ENCODE measurements at places on chromosomes 13 and 19.

DNA sequence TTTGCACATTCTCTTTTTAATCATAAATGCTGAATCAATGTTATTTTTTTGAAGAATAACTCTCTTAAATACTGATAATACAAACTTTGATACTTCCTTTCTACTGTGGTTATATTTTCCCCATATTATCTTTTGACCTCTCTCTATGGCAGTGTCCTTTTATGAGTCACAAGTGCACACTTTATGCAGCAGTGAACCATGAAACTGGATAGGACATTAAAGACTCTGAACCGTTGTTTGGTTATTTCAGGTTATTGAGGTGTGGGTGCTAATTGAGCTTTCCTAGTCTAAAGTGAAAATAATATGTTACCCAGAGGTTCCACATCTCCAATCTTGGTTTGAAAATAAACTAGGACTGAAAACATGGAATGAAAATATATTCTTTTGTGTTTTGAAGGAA, 71.4 kb downstream of the DGKH start:
- DNase-seq, result no peak

DNA sequence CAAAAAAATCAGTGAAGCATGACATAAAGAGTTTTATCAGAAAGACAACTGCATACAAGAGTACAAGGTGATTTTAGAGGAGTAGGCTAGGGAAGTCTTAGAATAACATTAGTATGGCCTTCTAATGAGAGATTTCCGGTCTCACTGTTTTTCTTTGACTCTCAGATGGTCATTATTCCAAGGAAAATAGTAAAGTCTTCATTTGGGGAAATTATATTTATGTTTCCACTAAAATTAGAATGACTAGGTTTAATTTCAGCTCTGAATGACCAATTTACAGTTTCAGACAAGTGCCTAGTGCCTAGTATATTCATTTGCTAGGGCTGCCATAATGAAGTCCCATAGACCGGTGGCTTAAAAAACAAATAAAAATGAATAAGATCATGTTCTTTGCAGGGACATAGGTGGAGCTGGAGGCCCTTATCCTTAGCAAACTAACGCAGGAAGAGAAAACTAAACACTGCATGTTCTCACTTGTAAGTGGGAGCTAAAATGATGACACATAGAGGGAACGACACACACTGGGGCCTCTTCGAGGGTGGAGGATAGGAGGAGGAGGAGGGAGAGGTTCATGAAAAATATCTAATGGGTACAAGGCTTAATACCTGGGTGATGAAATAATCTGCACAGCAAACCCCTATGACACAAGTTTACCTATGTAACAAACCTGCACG, 303.1 kb downstream of the PCDH9 start:
- DNase-seq, result no peak

DNA sequence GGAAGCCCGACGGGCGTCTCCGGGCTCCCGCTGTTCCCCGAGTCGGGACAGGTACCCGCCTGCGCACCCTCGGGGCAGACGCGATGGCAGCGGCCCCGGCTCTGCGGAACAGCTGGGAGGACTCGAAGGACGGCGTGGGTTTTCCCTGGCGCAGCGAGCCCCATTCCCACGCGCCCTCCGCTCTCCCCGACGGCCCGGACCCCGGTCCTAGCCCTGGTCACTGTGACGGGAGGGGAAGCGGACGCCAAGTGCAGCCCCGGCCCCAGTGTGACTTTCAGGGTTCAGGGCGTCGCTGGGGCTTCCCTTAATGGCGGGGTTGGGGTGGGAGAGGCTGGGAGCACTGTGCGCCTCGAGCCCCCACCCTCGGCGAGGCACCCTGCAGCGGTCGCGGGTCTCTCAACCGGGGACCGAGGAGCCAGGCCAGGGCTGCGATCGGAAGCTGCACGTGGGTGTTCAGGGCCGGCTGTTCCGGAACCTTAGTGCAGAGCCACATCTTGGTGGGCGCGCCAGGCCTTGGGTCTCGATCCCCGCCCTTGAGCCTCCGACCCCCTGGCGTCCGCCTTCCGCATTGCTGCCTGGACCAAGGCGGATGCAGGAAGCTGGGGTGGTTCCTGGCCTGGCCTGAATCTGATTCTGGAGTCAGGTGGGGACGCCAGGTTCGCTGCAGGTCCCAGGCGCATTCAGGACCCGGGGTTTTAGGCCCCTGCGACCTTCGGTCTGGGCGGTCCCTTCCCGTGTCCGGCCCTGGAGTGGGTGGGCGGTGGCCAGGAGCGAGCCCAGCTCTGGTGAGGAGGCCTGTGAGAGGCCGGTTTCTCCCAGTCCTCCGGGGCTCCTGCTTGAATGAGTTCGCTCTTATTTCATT, 3.5 kb downstream of the LGALS7B start:
- no peak for DNase-seq

- no peak for DNase-seq
Measured at GRCh38 chr13:58547419-58547818, 915.9 kb downstream of the PCDH17 start.

DNA sequence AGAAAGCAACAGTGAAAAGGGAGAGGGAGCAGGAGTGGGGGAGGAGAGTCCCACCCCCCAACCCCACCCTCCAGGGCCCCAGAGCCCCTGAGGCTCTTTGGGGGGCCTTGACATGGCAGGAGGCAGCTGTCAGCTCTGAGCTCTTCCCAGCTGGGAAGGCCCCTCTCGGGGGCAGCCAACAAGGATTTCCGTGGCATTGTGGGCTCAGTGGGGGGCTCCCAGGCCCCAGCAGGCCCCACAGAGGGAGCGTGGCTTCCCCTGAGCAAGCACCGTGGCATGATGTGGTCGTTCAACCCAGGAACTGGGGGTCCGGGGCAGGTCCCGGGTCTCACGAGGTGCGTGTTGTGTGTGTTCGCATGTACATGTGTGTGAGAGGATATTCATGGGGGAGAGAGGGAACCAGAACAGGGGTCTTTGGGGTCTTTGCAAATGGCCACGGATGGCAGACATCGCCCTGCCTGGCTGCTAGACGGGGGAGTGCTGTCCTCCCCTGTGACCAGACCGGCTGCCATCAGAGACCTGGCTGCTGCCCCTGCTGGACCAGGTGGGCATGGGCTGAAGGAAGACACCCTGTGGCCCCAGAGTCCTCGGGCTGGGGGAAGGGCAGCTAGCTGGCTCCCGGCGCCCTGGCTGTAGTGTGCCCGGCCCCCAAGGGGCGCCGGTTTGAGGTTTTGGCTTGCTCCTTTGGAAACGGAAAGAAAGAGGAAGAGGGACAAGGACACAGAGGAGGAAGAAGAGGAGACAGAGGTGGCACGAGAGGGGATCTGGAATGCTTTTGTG, 3.7 kb upstream of the AKAP8L start:
- DNase-seq, result no peak

- no peak for DNase-seq
Measured at GRCh38 chr13:46183018-46183946, 1.3 kb upstream of the LCP1 start.

DNA sequence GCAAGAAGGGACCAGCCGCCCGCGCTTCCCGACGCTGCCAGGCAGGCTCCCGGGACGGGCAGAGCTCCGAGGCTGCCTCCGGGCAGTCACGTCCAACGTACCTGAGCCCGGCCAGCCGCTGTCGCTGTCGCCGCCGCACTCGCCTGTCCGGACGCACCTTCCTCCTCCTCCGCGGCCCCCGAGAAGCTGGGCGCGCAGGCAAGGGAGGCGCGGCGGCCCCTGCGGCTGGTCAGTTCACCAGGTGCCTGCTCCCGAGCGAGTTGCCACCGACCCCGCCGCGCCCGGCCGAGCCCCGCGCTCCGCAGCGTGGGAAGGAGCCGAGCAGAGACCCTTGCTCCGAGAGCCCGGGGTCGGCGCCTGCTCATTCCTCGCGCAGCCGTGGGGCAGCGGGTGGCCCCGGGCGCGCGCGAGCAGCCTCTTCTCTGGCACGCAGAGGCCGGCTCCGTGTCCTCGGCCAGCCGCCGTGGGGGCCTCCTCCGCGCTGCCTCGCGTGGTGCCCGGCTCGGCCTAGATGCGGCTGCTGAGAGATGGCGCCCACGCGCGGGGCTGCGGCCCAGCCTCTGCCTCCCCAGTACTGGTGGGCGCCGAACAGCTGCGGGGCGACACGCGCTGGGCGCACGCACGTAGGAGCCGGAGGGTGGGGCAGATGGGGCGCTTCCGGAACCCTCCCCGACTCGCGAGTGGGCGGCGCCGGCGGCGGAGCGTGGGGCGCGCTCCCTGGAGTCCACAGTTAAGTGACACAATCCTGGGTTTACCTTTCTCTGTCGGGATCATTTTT, 419.4 kb downstream of the UQCRFS1 start:
- peak; percentile 9 for DNase-seq

- DNase-seq, result no peak
Measured at GRCh38 chr13:35210261-35210660, 266.2 kb downstream of the MAB21L1 start.

- no peak for DNase-seq
Measured at GRCh38 chr19:12766051-12766521, 9.3 kb downstream of the HOOK2 start.

- DNase-seq, result no peak
Measured at GRCh38 chr19:55454787-55455243, 6.6 kb downstream of the ISOC2 start.

DNA sequence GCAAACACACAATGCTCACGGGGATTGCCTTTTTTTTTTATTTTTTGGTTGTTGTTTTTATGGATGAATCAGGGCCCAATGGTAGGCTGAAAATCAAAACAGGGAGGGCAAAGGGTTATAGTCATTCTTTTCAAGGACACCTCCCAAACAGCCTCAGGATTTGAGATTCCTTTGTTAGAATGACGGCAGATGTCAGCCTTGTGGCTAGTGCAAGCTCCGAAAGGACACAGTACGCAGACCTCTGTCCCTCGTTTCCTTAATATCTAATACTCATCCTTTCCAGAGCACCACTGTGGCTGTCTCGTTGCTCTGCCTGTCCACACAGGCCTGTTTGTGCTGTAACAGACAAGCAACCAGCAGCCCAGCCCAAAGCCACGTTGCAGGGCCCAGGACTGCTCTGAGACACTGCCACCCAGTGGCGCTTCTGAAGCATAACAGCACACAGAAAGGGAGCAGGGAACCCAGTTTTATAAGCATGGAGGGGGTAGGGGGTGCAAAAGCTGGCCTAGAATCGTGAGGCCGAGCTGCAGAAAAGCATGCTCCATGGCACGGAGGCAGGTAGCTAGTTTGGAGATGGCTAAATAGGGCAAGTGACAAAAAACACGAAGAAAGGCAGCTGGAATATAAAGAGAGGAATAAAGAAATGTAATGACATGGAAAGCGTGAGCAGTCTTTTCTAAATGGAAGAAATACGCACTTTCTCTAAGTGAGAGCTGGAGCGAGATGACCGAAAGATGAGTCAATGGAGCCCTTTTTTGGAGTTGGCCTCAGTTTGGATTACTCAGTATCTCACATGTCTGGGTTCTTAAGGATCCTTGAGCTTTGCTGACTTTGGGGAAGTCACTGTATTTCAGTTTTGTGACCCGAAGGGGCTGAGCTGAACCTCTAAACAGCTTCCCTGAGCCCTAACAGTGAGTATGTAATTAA, 40.7 kb upstream of the MEDAG start:
- no peak for DNase-seq

DNA sequence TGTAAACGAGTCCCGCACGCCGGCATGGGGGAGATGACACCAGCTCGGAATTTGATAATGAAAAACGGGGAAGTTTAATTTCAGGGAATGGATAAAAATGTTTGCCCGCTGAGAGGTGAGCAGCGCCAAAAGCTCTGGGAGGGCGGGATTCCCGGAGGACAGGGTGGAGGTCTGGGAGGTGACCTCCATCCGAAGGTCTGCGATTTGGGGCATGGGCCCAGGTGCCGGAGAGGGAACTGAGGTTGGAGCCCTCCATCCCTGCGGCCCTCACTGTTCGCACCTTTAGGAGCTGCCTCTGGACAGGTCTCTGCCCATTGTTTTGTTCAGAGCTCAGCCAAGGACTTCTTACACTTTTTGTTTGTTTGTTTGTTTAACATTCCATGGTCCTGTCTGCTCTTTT, 129.8 kb downstream of the URI1 start:
- DNase-seq, result no peak

- peak; percentile 39 for DNase-seq
Measured at GRCh38 chr19:14505488-14506239, 9.7 kb upstream of the GIPC1 start.

DNA sequence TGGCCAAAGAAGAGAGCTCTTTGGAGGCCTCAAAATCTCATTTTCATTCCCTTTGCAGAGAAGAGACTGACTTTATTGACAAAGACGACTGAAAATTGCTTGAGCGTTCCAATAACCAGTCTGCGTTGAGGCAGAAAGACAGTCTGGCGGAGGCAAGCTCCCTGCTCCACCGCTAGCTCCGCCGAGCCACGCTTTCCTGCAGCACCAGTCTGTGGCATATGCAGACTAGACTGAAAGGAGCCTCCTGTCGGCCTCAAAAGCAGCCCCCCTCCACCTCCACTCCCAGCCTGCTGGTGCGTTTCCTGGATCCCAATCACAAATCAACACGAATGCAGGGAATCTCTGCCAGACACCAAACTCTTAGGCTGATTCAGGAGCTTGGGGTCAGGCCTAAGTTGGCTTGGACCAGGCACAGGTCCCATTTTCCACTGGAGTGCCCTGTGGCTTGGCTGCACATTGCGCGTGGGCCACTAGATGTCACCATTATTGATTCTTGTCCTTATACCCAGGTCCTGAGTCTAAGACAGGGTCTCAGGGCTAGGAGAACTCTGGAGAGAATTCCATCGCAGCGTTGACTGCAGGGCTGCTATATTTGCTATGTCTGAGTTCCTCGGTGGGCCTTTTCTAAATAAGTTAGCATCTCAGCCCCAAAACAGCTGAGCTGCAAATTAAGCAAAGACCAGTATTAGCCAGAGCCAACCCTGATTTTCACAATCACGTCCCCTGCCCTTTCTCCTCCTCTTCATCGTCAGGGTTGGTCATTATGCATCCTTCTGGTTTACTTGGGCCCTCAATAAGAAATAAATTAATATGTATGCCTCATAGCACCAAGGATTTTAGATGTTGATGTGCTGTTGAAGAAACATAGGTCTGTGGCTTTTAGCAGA, 5.2 kb upstream of the ZNF507 start:
- DNase-seq, result no peak

GRCh38 chr19:13079542-13079986, 23.1 kb downstream of the LYL1 start:
- DNase-seq, result no peak

DNA sequence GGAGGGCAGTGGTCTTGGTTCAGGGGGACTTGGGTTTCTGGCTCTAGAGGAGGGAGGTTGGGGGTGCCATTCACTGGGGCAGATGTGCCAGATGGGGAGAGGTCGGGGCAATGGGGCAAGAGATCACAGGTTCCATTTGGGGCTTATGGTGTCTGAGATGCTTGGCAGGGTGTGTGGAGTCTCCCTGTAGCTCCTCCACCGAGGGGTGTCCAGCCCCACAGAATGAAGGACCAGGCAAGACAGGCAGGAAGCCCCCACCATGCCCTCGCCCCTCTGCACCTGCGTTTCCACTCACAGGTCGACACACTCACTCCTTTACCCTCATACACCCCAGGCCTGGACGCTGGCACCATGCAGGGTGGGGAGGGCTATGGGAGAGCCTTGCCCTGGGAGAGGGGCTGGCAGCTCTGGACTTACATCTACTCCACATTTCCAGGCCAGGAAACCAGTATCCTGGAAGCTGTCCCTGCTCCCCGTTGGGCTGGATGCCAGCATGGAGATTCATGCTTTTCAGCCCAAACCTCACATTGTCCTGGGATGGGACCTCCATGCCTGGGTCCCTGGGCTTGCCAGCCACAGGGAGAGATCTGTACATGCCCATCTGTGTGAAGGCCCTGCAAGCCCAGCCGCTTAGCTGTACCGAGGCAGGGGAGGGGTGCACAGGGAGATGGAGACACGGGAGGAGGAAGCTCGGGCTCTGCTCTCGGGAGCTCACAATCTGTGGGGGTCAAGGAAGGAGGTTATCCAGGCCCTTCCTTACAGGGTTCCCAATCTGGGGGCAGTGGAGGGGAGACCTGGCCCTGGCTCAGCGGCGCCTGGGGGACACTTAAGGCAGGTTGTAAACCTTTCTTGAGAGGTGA, 77.1 kb downstream of the CHST8 start:
- DNase-seq, result no peak

All from activated gamma-delta T cell (primary cell).